ENCODE measurements at places on chromosomes 12 and 14.
A peak's percentile ranks its signal among the peaks of the same experiment; 100 is the strongest.

DNA sequence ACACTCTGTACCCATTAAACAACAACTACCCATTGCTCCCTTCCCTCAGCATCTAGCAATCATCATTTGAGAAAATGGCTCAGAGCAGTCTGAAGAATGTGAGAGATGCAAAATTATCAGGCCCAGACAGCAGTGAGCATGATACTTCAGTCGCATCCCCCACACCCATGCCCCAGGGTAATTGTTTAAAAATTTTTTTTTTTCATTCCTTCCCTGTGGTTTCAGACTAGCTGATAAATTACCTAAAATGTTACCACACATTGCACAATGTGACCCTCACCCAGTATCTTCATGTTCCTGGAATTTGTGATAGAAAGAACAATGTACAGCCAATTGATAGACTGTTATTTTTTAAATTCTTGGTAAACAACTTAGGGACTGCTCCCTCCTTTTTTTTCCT, 11.3 kb upstream of the USP15 start:
- no peak for DNase-seq

- DNase-seq: no peak
These were observed 132.6 kb downstream of the NTS start for GRCh38 chr12:86006727-86007126.

DNA sequence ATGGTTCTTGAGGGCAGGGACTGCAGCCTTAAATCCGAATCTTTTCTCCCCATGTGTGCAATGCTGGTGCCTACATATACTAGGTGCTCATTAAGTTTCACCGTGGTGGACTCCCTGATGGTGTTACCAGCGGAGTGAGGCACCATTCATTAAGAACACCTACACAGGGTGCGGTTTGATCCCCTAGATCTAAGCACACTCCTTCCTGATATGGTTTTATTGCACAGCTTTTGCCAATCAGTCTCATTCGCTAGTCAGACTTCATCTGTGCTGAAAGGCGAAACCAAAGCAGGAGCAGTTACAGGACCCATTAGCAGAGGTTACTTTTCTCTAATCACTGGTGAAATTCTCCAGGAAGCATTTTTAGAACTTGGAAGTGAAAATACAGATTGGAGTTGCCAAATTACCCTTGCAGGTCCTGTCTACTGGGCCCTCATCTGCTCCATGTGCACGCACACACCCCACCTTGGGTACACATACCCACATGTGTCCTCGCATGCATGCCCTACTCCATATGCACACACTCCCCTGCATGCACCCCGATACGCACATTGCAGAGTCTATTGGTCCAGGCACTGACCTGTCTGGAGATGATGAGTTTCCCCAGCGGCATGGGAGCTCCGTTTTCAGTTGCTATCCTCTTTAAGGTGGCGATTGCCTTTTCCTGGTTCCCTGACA, 58.5 kb downstream of the DAO start:
- no peak for DNase-seq

GRCh38 chr12:62931477-62931876, 3.5 kb downstream of the PPM1H start:
- no peak for DNase-seq

DNA sequence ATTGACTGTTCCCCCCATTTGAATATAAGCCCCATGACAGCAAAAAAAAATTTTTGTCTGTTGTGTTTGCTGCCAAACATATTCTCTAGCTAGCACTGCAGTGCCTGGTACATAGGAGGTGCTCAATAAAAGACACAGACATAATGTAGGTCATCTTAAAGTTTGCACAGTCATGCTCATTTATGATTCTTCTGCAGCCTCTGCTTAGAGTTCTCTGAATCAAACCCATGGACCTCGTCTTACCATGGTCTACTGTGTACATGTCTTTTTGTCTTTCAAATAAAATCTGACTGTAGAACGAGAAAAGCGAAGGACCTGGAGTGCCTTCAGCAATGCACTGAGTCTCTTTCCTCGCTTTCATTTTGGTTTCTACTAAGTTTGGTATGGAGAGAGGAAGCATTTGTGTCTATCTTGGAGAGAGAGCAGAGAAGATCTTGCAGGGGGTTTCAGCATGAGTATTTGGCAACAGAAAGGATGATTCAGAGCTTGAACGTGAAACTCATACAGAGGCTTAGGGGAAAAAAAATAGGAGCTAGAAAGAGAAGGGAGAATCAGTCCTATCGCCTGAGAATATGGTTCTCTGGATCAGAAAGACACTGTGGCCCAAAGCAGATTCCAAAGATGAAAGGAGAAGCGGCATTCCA, 38.8 kb upstream of the TMCC3 start:
- DNase-seq: no peak

GRCh38 chr12:67633024-67633610, 15.4 kb upstream of the DYRK2 start:
- DNase-seq: no peak

GRCh38 chr14:45253754-45254310, 830 bp upstream of the MIS18BP1 start:
- DNase-seq: no peak

DNA sequence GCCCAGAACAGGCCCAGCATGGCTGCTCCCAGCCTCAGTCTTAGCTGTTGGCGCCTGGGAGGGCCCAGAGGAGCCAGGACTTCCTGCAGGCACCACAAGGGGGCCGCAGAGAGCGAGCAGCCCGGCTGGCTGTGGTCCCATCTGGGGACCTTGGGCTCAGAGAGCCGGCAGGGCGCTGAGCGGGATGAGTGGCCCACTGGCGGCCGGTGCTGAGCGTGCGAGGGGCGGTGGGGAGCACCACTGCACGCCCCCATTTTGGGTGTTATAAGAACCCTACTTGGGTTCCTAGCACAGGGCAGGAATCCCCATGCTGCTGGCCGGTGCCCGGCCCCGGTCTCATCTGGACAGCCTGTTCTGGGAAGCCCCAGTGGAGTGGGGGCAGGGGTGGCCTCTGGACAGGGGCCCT, 25.9 kb upstream of the CRIP2 start:
- no peak for DNase-seq

DNA sequence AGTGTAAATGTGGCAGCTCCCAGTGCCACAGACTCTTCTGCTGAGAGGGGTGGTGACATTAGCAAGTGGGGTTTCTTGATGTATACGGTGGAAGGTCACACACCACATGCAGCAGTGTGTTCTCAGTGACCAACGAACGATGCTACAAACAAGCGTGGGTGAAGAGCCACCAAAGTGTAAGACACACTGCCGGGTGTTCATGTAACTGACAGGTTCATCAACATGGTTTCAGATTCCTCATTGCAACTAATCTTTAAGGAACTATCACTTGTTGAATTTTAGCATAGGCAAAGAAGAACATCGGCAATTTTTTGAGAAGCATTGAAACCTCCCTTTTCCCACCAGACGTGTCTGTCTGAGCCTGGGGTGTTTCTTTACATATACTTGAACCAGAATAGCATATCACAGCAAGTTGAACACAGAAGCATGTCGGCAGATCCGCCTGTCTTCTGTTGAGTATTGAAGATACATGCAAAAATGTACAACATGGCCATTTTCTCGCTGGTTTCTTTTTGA, 58.8 kb downstream of the PPP2R5C start:
- no peak for DNase-seq

GRCh38 chr12:46676797-46677520, 148.8 kb downstream of the SLC38A4 start:
- DNase-seq: no peak

- DNase-seq: no peak
These were observed 91.6 kb downstream of the DHRS2 start for GRCh38 chr14:23727566-23728335.

GRCh38 chr12:128318946-128319345, 52.0 kb downstream of the TMEM132C start:
- no peak for DNase-seq

DNA sequence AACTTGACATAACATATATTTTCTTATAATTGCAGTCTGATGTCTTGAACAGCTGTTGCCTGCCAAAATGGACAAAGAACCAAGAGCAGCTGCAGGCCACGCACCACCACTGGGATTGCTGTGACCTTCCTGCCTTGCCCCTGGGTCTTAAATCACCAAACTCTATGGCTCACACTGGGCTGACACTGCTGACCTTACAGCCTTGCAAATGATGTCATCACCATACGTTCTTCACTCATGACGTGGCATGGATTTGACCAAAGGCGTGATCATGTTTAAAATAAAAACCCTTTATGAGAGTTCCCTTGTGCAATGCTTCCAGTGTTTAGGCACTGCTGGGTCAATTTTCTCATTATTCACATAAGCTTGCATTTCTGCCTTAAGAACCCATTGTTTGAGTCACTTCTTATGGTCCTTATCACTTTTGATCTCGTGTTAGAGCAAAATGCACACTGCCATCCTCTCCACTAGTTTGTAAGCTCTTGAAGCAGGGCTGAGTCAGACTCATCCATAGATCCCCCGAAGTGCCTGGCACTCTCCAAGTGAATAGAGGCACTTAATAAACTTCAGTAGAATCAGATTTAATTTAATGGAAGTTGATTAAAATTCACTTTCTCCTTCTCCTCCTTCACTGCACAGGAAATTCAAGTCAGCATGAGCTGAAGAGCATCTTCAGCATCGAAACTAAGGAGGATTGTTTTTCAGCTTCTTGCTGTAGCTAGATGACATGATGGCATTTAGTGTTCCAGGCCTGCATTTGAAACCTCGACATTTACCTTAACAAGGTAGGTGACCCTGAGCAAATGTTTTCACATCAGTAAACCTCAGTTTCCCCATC, 132.4 kb upstream of the PZP start:
- DNase-seq: no peak

- DNase-seq: no peak
These were observed 69.0 kb upstream of the RERGL start for GRCh38 chr12:18158774-18159557.

- no peak for DNase-seq
These were observed 4.7 kb downstream of the GPX2 start for GRCh38 chr14:64937821-64938193.

DNA sequence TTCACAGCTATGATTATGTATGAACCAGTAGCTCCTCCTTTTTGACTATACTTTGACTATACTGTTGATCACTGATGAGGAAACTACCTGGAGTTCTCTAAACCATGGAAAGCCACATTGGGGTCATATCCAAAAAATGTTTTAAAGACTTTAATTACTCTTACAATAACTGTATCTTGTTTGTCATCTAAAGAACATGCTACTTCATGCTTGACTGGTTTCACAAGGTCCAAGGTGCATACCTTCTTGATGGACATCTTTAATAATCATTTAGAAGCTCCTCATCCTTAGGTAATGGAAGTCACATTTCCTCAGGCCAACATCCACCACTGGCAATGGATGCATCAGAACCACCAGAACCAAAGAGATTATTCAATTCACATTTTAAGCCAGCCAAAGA, 29.9 kb downstream of the WASHC3 start:
- no peak for DNase-seq

DNA sequence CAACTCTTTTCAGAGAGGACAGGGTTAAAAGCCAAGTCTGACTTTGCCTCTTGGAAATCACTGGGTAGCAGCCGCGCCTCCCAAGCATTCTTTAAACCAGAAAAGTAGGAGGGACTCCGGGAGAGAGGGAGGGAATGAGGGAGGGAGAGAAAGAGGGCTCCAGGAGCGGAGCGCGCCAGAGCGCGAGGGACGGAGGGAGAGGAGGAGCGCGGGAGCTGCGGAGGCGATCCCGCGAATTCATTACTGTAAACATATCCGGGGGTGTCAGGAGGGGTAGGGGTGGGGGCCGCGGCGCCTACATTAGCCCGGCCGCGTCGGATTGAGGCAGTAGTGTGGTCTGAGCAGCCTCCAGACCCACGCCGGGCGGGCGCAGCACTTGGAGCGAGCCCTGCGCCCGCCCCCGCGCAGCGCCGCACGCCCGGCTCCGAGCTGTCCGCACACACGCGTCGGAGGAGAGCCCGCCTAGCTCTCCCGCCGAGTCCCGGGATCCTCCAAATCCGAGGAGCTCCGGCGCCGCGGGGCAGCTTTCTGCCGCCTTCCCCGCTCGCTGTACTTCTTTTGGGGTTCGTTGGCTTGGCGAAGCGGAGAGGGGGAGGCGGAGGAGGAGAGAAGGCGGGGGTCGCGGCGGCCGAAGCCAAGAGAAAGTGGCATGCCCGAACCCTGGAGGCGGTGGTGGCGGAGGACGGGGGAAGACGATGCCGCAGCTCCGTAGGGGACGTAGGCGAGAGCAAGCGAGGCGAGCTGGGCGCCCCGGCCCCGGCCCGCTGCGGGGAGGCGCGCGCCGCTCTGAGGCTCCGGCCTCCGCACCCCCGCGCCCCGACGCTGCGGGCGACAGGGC, 3.3 kb downstream of the FLRT2 start:
- DNase-seq: no peak

DNA sequence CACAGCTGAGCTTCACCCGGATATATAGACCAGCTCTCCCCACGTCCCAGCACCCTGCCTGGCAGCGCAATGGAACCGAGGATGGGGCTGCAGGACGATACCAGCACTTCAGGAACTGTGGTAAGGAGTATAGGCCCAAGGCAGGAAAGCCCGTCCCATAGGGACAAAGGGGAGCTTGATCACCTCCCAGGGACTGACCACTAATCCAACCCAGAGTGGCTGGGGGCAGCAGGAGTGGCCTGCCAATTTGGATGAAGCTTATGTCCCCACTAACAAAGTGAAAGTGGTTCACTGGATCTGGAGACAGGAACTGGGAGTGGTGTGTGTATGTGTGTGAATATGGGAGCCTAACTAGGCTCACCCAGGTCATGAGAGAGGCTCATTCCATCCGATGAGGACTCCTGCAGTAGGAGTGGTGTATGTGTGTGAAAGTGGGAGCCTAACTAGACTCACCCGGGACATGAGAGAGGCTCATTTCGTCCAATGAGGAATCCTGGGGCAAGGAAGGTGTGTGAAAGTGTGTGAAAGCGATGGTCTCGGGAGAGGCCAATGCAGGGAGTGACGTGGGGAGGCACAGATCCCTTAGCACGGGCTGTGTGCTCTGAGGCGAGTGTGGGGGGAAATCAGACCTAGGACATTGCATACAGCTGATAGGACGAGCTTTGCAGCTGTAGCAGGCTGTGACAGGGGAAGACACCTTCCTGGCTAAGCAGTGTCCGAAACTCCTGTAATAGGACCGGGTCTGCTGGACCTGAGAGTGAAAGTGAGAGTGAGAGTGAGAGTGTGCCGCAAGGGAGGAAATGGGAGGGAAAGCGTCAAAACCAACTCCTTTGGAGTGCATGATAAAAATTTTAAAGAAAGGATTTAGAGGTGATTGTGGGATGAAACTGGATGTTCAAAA, 25.7 kb downstream of the KLRK1 start:
- peak; percentile 39 for DNase-seq

- DNase-seq: no peak
These were observed 8.2 kb upstream of the CRADD start for GRCh38 chr12:93668919-93669418.

DNA sequence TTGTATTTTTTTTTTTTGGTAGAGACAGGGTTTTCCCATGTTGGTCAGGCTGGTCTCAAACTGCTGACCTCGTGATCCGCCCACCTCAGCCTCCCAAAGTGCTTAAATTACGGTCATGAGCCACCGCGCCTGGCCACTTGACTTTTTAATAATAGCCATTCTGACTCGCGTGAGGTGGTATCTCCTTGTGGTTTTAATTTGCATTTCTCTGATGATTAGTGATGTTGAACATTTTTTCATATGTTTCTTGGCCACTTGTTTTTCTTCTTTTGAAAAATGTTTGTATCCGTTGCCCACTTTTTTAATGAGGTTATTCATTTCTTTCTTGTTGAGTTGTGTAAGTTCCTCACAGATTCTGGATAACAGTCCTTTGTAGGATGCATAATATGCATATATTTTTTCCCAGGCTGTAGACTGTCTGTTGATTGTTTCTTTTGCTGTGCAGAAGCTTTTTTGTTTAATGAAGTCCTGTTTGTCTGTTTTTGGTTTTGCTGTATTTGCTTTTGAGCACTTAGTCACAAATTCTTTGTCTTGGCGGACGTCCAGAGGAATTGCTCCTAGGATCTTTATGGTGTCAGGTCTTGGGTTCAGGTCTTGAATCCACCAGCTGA, 10.3 kb upstream of the PGAM5 start:
- DNase-seq: no peak
